Cardiac ventricle fibroblast (primary cell): ENCODE measurements at places on chromosomes 6 and 20. TPM values are rescaled to one million over a fixed set of nuclear protein-coding genes. Genes with fewer than 3 reads are reported as not detected.

Gene ZFAND3
- 38.0 and 42.5 TPM in 2 replicates for total RNA-seq

Gene LINC00237
- total RNA-seq, result not detected in 2 replicates

Gene SAMD10
- total RNA-seq, result not detected in 2 replicates

Gene PRSS16
- not detected in 2 replicates for total RNA-seq

Gene MMP24
- 0.05 and 0.06 TPM in 2 replicates for total RNA-seq

Gene BMP2
- total RNA-seq, result 5.1 and 5.8 TPM in 2 replicates

Gene XKR7
- total RNA-seq, result not detected in 2 replicates

Gene SLC35A1
- 15.4 and 16.5 TPM in 2 replicates for total RNA-seq

Gene FOXC1
- total RNA-seq, result 4.3 and 4.7 TPM in 2 replicates

Gene CLPSL2
- total RNA-seq, result not detected in 2 replicates

Gene OTOR
- total RNA-seq, result not detected in 2 replicates

Gene KCNS1
- total RNA-seq, result 1.4 and 2.4 TPM in 2 replicates

Gene TMEM244
- total RNA-seq, result not detected in 2 replicates

Gene ENPP4
- 0.31 and 0.59 TPM in 2 replicates for total RNA-seq

Gene SAPCD1
- 0.44 and 0.50 TPM in 2 replicates for total RNA-seq

Gene PLA2G7
- total RNA-seq, result not detected in 2 replicates

Gene MOG
- not detected in 2 replicates for total RNA-seq

Gene WFDC12
- not detected in 2 replicates for total RNA-seq

Gene MYH7B
- total RNA-seq, result not detected in 2 replicates

Gene SNAP91
- total RNA-seq, result not detected in 2 replicates

Gene DEFB124
- total RNA-seq, result not detected in 2 replicates

Gene PAX1
- not detected in 2 replicates for total RNA-seq

Gene NHSL1
- 6.7 and 10.8 TPM in 2 replicates for total RNA-seq

Gene SUMO4
- total RNA-seq, result 0.19 and 0.29 TPM in 2 replicates

Gene BPIFB2
- total RNA-seq, result not detected in 2 replicates

Gene GMPR
- 1.8 and 4.4 TPM in 2 replicates for total RNA-seq

Gene OR2H2
- total RNA-seq, result not detected in 2 replicates

Gene SCRT2
- total RNA-seq, result not detected in 2 replicates

Gene MAP3K5
- total RNA-seq, result 7.1 and 7.5 TPM in 2 replicates

Gene HLA-DRB1
- total RNA-seq, result 0.37 TPM in 1 of 2 replicates, not detected in the other

Gene CLPSL1
- total RNA-seq, result not detected in 2 replicates

Gene CST4
- not detected in 2 replicates for total RNA-seq

Gene OR2H1
- not detected in 2 replicates for total RNA-seq

Gene ZNF311
- 0.20 and 0.56 TPM in 2 replicates for total RNA-seq

Gene CFAP206
- total RNA-seq, result 0.37 and 1.2 TPM in 2 replicates

Gene PDE10A
- 5.0 and 10.1 TPM in 2 replicates for total RNA-seq
